Hypothalamus (tissue), 51 donors: ENCODE measurements at places on chromosomes 3 and 15.
A peak's percentile ranks its signal among the peaks of the same experiment; 100 is the strongest.

GRCh38 chr3:198046120-198046857 lies 86.3 kb downstream of the LMLN start:
- DNase-seq = no peak

DNA sequence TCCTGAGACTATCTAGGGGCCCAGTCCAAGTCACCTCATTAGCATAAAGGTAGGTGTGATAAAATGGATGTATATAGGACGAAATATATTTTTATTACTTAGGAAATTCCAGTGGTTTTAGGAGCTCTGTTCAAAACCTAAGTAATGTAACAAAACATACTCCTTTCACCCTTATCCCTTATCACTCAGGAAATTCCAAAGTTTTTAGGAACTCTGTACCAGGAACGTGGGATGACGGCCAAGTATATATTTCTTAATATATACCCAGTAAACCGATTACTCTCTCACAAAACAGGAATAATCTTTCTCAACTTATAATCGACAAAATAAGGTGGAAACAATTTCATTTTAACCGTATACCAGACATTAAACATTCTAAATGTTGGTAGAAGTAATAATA lies 195.7 kb downstream of the ZPLD1 start:
- DNase-seq = no peak

DNA sequence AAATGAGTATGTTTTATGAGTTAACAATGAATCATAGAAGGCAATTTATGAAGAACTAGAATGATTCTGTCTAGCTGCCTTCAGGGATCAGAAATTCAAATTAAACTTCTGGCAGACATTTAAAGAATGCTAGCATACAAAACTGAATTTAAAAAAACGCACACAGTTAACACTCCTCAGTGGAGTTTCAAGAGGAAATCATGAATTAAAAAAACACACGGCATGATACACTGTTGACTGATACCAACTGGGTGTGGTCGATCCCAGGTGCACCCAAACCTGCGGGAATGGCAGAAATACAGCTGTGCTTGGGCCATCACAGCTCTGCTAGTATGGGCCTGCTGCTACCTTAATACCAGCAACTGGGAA lies 526.0 kb downstream of the FOXP1 start:
- no peak for DNase-seq

- no peak for DNase-seq
Measured at GRCh38 chr3:10492364-10493201, 12.8 kb downstream of the ATP2B2 start.

DNA sequence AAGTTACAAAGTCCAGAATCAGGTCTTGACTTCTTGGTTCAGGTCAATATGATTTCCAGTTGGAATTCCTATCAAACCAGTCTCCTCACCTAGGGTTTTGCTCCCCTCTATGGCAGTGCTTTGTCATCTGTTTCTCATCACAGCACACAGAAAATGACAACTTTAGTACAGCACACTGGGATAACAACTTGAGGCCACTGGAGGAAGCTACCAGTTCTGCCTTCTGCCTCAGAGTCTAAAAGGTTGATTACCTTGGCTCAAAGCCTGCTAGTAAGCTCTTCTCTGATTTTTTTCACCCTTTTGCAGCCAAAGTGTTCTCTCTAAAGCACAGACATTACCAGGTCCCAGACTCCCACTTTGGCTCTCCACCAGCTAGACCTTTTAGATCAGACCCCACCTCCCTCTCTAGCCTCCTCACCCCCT lies 24.8 kb upstream of the TRIM59 start:
- DNase-seq = no peak

GRCh38 chr3:111610189-111610588 lies 15.0 kb upstream of the ZBED2 start:
- no peak for DNase-seq

GRCh38 chr15:74789741-74790079 lies 7.8 kb downstream of the CSK start:
- DNase-seq = no peak

GRCh38 chr15:57668016-57668415 lies 38.5 kb upstream of the POLR2M start:
- no peak for DNase-seq

- DNase-seq = no peak
Measured at GRCh38 chr3:197713477-197713822, 23.3 kb downstream of the RUBCN start.

DNA sequence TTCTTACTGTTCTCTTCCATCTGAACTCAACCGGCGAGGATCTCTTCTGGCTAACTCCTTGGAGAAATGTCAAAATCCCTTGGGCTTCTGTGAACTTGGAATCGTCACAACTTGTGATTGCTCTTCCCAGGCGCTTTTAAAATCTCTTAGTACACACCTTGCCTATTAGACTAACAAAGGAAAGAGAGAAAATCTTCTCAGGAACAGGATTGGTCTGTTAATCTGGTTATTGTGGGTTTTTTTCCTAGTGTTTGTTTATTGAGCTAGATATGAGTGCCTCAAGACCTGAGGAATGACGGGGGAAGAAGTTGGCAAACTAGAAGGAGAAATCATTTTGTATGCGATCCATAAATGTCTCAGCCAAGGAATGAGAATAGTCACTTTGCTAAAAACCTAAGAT lies at the start of gene ATP13A5:
ATP13A5 (minus strand) TSS at position 48 of the 400 bp plus-strand sequence; CDS start at position 20, 28 bp downstream.
- no peak for DNase-seq

- DNase-seq = no peak
Measured at GRCh38 chr3:38229036-38229435, 36.6 kb upstream of the SLC22A13 start.

DNA sequence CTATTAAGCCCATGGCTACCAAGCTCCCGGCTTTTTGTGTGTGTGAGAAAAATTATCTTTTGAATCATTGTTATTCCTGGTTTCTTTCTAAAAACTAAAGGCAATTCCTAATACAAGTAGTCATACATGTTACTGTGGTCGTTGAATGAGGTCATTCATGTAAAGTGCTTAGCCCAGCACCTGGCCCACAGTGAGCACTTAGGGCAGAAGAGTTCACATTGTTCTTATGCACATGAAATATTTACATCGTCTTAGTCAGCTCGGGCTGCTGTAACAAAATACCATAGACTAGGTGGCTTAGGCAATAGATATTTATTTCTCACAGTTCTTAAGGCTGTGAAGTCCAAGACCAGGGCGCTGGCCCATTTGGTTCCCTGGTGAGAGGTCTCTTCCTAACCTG lies 216.1 kb downstream of the SHQ1 start:
- no peak for DNase-seq

GRCh38 chr3:53269888-53270880 lies 14.4 kb upstream of the TKT start:
- peak; percentile 51 for DNase-seq

DNA sequence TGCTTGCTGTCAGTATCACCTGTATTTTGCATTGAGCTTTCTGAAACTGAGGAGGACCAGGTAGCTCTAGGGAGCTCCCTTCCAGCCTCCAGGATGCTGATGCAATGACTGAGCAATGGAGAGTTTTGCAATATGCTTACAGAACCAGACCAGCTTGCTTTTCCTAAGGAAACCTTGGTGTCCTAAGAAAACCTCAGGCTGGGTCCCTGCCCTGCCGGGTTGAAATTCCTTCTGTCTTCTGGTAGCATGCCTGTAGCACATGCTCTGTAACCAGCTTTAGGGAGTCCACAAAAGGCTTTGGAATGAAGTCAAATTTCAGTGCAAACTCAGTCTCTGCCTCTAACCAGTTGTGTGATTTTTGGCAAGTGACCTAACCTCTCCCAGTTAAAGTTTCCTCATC lies 65.8 kb upstream of the GSK3B start:
- DNase-seq = no peak

- no peak for DNase-seq
Measured at GRCh38 chr3:60657972-60658371, 593.3 kb downstream of the FHIT start.

DNA sequence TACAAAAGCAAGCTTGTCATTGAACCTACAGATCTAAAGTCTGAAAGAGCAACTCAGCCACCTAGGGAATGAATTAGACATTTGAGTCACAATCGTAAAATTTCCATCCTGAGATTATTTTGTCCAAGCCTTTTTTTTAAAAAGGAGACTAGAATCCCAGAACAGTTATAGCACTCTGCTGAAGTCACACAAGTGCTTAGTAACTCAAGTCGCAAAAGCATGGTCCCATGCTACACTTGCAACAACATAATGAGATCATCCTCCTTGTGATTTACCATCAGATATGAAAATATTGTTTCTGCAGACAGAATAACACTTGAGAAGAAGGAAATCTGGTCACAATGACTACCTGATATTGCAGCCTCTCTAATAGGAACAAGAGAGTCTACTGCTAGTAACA lies 106.7 kb downstream of the ZIC4 start:
- DNase-seq = no peak

DNA sequence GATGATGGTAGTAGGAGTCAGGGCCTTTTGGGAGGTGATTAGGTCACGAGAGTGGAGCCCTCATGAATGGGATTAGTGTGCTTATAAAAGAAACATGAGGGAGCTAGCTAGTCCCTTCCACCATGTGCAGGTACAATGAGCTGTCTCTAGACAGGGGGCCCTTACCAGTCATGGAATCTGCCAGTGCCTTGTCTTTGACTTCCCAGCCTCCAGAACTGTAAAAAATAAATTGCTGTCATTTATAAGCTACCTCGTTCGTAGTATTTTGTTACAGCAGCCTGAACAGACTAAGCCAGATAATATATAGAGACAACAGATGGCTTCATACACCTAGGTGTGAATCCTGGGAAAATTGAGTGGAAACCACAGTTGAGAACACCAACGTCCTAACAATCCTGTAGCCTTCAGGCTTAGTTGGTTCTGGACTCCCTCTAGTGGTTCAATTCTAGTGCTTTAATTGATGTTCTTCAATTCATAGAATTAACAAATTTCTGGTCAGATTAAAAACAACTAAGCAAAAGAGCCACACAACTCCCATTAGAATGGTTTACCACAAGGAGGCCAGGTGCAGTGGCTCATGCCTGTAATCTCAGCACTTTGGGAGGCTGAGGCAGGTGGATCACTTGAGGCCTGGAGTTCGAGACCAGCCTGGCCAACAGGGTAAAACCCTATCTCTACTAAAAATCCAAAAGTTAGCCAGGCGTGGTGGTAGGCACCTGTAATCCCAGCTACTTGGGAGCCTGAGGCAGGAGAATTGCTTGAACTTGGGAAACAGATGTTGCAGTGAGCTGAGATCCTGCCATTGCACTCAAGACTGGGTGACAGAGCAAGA lies 21.3 kb upstream of the GATM start:
- DNase-seq = no peak

- no peak for DNase-seq
Measured at GRCh38 chr3:188217011-188217463, 63.1 kb downstream of the LPP start.

- DNase-seq = no peak
Measured at GRCh38 chr3:166829896-166830295, 550.2 kb downstream of the ZBBX start.

- no peak for DNase-seq
Measured at GRCh38 chr15:55685286-55685685, 57.7 kb downstream of the PRTG start.

GRCh38 chr15:92621972-92622533 lies 33.5 kb downstream of the FAM174B start:
- DNase-seq = no peak

GRCh38 chr3:45554006-45554666 lies 40.4 kb upstream of the LIMD1 start:
- DNase-seq = no peak
